ENCODE measurements at places on chromosomes 2 and 18.
A peak's percentile ranks its signal among the peaks of the same experiment; 100 is the strongest.

GRCh38 chr2:200028998-200029397 lies 73.6 kb downstream of the MAIP1 start:
- no peak for DNase-seq

DNA sequence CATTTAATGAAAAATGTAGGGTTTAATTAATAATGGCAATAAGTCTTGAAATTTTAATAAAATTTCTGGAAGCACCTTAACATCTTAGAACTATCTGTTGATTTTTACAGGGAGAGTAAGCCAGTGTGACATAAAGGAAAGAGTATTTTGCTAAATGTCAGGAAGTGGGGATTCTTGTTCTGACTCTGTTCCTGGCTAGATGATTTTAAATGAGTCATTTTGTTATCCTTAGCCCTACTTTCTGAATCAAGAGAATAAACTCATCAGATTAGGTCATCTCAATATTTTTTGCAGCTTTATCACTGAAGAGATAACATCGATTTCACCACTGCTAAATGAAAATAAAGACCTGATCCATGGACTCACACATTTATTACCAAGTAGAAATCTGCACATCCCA lies 377.5 kb upstream of the CYRIA start:
- DNase-seq, result no peak

DNA sequence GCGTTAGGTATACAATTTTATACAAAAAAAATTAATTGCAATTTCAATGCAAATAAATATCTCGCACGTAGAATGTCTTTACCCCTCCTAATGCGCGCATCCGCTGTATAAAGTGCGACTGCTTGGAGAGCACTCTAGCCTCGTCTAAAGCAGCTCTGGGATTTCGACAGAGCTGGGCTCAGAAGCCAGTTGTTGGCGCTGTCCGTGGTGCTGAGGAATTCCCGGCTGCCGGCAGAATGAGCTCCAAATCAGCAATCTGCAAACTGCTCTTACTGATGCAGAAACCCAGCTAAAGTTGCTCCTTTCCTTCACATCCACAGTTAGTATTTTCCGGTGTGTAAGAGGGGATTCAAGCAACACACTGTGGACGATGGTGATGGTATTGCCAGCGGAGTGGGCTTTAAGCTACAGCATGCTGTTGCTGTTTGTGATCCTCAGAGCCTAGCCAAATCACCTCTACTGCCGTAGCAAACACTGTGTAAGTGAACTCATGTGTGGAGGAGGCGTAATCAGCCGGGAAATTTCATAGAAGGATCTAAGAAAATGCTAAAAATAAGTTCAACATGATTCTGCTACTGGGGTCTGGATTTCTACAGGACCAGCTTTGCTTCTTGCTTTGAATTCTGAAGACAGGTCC lies at the start of gene VWC2L:
VWC2L (plus strand) TSS at position 137 of the 637 bp plus-strand sequence. CDS start 3,140 bp downstream, outside the sequence.
- DNase-seq, result peak; percentile 72

DNA sequence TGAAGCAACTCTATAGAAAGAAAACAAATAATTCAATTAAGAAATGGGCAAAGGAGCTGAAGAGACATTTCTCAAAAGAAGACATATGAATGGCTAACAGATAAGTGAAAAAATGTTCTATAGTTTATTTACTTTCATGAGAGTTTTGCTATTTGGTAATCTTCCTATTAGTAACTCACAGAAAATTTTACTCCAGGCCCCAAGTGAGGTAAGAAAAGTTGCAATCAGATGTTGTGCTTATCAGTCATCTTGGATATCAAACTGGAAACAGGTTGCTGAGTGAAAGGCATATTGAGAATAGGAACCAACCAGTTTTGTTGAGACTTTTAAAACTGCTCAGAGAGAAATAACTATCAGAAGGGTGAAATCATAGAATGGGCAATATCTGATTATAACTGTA lies 1179.0 kb upstream of the ACVR2A start:
- no peak for DNase-seq

DNA sequence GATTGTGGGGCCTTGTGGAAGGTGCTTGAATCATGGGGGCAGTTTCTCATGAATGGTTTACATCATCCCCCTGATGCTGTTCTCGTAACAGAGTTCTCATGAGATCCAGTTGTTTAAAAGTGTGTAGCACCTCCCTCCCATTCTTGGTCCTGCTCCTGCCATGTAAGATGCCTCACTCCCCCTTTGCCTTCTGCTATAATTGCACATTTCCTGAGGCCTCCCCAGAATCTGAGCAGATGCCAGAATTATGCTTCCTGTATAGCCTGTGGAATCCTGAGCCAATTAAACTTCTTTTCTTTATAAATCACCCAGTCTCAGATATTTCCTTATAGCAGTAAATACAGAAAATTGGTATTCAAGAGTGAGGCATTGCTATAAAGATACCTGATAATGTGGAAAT lies 15.6 kb upstream of the WDR75 start:
- no peak for DNase-seq

All from left renal cortex interstitium (tissue), 4 donors.